ENCODE measurements at places on chromosomes 16 and 17.

DNA sequence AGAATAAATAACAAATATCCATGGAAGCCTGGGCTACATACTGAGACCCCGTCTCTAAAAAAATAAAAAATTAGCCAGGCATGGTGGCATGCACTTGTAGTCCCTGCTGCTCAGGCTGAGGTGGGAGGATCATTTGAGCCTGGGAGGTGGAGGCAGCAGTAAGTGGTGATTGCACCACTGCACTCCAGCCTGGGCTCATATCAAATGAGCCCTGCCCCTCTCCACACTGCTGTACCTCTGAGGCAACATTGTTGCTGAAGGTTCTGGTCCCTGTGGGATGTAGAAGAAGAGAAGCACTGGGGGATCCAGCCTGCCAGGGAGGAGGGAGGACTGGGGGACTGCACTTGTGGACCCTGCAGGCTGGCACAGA is 11.4 kb upstream of the ARHGAP23 start:
- no peak for DNase-seq

DNA sequence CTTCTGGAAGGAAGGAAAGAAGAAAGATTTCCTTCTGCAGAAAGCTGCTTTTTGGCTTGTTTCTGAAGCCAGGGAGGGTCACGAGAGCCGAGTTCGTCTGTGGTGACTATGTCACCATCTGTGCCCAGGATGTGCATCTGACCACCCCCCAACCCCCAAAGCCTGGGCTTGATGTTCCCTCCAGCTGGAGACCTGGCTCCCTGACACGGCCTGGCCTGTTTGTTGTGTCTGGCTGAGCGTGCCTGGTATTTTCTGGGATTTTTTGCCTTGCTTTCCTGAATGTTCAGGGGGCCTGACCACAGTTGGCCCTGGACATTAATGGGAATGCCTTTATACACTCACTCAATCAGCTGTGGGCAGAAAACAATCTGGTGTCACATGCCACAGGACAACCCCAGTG is 38.9 kb downstream of the LGALS9 start:
- DNase-seq = no peak

GRCh38 chr17:10798332-10798749 is 5.6 kb downstream of the TMEM238L start:
- no peak for DNase-seq

DNA sequence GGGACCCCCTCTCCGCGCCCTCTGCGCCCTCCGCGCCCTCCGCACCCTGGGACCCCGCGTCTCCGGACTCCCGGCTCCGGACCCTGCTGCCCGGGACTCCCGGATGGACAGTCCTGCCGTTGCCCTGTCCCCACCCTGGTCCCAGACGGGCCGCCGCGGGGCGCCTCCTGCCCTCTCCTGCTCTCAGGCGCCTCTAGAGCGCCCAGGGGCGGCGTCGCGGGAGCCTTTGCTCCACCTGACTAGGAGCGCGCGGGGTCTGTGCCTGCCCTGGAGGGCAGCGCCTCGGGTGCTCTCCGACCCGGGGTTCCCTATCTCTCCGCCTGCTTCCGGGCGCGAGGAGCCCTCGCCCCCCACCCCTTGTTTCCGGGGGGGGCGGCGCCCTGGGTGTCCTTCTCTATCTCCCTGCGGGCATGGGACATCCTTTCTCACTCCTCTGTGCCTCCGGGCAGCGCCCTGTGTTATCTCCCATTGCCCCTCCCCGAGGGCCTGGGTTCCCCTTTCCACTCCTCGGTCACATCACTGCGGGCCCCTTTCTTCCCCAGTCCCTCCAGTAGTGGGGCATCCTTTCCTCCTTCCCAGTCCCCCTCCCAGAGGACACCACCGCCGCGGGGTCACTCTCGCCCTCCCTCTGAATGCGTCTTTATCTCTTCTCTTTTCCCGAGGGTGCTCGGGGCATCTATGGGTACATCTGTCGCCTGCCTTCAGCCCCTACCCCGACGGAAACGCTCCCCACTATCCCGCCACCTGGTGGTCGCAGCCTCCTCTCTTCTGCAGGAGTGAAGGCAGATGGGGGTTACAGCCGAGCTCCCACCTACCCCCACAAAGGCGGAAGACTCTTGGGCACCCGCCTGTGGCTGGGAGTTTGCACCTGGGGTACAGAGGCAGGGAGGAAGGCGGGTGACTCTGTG is 875 bp downstream of the PRKCB start:
- DNase-seq = no peak

GRCh38 chr17:79043931-79044320 is 20.0 kb downstream of the C1QTNF1 start:
- no peak for DNase-seq

DNA sequence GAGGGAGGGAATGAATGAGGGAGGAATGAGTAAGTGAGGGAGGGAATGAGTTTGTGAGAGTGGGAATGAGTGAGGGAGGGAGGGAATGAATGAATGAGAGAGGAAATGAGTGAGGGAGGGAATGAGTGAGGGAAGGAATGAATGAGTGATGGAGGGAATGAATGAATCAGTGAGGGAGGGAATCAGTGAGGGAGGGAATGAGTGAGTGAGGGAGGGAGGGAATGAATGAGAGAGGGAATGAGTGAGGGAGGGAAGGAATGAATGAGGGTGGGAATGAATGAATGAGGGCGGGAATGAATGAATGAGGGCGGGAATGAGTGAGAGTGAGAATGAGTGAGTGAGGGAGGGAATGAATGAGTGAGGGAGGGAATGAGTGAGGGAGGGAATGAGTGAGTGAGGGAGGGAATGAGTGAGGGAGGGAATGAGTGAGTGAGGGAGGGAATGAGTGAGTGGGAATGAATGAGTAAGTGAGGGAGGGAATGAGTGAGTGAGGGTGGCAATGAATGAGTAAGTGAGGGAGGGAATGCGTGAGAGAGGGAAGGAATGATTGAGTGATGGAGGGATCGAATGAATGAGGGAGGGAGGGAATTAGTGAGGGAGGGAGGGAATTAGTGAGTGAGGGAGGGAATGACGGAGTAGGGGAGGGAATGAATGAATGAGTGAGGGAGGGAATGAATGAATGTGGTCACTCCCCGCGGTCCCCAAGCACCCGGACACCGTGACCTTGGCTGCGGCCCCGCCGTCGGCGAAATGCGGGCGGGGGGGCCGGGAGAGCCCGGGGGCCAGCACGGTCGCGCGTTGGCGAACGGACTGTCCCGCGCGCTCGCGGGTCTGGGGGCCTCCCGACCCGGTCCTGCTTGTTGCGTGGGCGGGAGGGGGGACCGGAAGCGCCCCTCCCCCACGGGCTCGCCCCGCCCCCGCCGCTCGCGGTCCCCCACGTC is 1.1 kb upstream of the UBE2I start:
- DNase-seq = no peak

- no peak for DNase-seq
Measured at GRCh38 chr16:70728150-70728549, 42.3 kb upstream of the MTSS2 start.

DNA sequence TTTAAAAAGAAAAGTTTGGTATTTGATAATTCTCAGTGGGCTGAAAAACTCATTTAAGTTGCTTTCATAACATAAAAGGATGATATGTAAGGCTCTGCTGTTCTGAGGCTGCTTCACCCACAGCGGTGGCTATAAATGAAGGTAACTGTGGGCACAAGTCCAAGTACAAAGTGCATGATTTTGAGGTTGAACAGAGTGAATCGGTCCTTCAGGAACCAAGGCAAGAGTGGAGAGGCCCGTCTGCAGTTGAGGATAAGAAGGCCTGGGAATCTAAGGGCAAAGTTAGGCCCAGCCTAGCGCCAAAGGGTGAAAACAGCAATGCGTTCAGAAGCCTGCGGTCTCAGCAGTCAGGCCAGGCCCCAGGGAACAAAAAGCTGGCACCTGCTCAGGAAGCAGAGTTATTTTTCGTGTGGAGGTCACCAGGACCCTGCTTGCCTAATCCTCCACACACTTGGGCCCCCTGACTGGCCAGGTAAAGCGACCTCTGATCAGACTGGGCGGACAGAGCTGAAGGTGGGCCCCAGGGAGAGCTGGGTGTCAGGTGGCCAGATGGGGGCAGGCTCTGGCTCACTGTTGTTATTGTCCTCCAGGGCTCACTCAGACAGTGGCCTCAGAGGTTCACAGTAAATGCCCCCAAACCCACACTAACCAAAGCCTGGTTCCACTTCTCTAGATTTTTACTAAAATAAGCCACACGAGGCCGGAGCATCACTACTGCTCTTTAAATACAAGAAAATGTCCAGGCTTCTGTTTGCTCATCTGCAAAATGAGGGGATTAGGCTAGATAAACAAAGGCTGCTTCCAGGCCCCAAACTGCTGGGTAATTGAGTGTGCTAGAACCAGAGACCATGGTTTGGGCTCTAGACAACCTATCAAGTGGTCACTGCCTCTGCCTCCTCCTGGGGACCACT is 46.5 kb downstream of the TEX2 start:
- DNase-seq = no peak

DNA sequence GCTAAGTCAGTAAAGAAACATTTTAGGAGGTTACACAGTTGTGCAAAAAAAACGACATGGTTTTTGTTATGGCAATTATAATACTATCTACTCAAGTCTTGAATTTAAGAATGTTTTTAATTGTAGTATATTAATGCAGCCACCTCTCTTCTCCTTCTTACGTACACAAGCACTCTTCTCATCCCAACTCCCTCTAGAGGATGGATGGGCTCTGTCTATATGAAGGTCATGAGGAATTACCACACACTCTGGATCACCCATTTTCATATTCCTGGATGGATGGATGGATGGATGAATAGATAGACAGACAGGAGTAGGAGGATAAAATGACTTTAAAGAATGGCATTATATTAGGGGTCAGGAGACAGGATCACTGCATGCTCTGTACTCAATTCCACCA is 120.0 kb downstream of the PHKB start:
- no peak for DNase-seq

DNA sequence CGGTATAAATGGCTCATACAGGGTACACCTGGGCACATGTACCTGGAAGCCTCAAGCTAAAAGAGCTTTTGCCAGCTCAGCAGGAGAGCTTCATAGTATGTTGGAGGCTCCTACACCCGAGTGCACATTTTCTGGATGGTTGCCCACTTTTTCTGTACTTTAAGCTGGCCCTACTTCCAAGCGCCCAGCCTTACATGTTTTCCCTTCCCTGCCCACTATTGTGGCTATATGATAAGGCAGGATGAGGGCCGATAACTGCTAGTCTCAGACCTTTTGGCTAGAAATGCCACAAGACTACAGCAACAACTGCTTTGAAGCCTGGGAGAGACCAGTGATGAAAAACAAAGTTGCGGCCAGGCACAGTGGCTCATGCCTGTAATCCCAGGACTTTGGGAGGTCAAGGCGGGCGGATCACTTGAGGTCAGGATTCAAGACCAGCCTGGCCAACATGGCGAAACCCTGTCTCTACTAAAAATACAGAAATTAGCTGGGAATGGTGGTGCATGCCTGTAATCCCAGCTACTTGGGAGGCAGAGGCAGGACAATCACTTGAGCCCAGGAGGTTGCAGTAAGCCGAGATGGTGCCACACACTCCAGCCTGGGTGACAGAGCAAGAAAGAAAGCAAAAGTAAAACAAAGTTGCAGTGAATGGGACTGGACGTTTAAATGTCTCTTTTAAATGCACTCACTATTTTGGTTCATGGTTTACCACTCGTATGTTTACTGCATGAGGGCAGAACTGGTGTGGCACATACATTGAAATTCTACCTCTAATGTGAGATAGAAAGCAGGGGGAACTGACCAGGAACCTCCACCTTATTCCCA is 14.2 kb upstream of the MARCHF10 start:
- DNase-seq = no peak

- no peak for DNase-seq
Measured at GRCh38 chr16:86321491-86321890, 188.8 kb upstream of the FOXF1 start.

DNA sequence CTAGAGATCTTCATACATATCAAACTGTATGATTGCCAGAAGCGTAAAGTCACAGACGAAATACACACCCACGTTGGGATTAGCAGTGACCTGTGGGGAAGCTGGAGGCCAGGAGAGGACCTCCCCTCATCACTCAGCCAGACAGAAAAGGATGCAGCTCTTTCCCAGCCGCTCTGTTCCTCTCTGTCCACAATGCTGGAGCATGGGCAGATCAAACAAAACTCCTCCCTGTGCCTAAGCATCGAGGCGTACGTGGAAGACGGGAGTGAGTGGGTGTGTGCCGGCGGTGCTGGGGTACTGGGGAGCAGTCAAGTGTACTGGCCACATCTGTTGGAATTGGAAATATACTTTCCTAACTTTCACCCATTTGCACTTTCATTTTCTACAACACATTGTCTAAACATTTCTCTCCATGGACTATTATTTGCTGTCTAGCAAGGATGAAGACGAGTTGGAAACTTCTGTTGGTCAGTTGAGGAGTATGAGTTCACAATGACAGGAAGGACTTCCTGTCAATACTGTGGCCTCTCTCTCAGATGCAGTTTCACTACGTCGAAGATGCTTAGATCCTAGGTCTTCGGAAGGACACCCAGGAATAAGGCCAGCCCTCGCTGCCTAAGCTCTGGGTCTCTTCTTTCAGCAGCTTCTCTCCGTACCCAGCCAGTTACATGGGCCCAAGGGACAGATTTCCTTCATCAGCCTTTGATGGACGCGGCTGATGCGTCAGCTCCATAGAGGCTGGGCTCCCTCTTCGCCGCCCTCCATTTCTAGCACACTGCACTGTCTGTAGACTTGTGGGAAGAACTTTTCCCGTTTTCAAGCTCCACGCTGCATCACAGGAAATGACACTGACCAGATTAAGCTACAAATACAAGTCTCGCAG is 30.6 kb upstream of the ENDOV start:
- no peak for DNase-seq

DNA sequence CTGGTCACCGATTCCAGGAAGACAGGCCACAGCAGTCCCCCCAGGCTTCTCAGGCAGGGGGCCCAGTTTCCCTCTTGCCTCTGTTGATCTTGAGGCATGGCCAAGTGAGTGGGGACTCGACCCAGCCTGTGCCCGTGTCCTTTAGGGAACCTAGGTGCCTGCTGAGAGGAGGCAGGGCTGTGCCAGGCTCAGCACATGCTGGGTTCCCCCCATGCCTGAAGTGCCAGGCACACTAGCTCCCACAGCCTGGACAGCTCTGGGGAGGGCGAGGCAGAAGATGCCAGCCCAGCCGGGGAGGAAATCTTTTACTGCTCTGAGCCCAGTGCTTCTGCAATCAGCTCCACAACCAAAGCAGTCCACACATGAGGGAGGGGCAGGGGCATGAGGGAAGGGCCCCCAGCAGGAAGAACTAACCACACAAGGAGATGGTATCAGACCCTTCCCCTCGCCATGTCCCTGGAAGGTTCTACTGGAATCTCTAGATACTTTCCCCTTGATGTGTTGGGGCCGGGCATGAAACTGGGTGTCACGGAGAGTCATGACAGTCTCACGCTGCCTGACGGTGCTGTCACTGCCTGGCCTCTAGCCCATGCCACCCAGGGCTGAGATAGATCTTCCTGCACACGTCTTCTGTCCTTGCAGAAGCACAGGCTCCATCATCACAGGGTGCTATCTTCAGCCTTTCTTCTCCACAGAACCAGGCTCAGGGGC is 25.5 kb downstream of the MYO18A start:
- DNase-seq = no peak

- DNase-seq = no peak
Measured at GRCh38 chr17:76122431-76123190, 18.4 kb downstream of the FOXJ1 start.

All from kidney capillary endothelial cell (primary cell).